ENCODE measurements at places on chromosomes 12 and 14. TPM values are rescaled to one million over a fixed set of nuclear protein-coding genes. Genes with fewer than 3 reads are reported as not detected.

DNA sequence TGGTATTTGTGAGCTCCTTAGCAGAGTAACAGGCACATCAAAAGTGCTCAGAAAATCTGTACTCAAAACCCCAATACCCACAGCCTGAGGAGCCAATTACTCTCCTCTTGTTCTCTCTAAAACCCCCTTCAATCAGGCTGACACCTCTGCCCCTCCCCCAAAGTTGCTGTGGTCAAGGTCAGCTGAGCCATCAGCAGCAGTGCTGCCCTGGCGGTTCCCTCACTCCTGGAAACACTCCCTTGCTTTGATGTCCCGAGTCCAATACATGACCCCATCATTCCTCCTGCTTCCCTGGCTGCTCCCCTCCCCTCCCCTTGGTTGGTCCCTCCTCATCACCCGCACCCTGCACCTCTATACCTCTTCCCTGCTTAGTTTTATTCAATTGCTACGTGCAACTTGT is 57.2 kb upstream of the C14orf132 start:
- DNase-seq, result no peak

RILPL1 gene
- total RNA-seq, result 0.91 TPM

GRCh38 chr12:92561543-92561899 is 141.3 kb upstream of the PLEKHG7 start:
- no peak for DNase-seq

FOXG1 gene
- total RNA-seq, result not detected

Data from activated CD8-positive, alpha-beta T cell treated with anti-CD3 and anti-CD28 coated beads, Interleukin-2, amount 10 ng/mL, durations not matched to agents 7 days and 5 days (primary cell).